ENCODE measurements at places on chromosomes 7 and 10. TPM values are rescaled to one million over a fixed set of nuclear protein-coding genes. Genes with fewer than 3 reads are reported as not detected.

DNA sequence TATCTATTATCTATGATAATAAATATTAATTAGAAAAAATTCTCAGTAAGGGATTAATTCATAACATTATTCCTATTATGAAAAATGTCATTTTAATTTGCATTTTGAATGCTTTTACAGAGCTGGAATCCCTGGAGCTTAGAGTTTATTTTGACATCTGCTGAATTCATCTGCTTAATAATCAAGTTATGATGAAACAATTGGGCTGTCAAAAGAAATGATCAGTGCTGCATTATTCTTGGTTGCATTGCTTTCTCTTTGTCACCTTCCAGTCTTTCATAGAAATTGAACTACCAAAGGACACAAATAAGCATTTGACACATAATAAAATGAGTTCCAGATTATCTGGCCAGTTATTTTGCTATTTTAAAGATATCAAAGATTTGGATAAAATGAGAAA lies 40.0 kb upstream of the MACC1 start:
- DNase-seq = no peak

GRCh38 chr10:48765527-48765926 lies 80.9 kb downstream of the WDFY4 start:
- DNase-seq = no peak

- no peak for DNase-seq
Observed at GRCh38 chr7:76304888-76305375, 2.5 kb downstream of the HSPB1 start.

DNA sequence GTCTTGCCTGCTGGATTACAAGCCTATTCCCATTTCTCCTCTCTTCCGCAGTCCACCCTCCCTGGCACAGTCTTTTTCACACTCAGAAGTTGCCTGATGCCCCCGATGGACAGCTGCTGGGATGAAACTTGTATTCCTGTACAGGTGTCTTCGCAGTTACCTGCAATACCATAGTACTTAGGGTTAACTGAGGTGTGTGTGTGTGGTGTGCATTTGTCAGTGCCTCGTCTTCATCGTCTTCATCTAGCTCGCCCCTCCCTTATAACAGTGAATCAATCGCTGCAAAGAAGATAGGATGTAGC lies 11.0 kb downstream of the NXPH1 start:
- no peak for DNase-seq

DNA sequence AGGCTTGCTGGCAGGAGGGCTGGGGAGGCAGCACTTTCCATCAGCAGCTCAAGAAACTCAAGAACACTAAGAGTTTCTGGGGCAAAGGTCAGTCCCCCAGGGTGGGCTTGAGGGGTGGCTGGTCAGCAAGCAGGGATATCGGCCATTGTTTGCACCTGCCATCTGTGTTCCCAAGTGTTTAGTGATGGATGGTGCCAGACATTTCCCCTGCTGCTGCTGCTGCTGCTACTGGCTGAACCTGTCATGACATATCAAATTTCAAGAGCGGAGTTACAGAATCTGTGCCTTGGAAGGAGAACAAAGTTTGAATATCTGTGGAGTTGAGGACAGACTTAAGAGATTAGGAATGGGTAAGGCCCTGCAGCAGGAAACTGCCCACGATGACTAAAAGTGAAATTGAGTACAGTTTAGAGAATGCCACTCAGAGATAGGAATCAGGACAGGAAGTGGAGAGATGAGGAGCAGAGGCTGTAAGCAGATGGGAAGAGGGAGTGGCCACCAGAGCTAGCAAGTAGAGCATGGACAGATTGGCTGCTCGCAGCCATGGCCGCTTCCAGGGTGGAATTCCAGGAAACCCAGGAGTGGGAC lies 39.2 kb upstream of the PPP1R3C start:
- peak; percentile 48 for DNase-seq

- DNase-seq = peak; percentile 99
Observed at GRCh38 chr7:94657771-94658693, 2.1 kb upstream of the SGCE start.

GRCh38 chr7:73726083-73726466 lies 6.6 kb upstream of the STX1A start:
- DNase-seq = no peak

DNA sequence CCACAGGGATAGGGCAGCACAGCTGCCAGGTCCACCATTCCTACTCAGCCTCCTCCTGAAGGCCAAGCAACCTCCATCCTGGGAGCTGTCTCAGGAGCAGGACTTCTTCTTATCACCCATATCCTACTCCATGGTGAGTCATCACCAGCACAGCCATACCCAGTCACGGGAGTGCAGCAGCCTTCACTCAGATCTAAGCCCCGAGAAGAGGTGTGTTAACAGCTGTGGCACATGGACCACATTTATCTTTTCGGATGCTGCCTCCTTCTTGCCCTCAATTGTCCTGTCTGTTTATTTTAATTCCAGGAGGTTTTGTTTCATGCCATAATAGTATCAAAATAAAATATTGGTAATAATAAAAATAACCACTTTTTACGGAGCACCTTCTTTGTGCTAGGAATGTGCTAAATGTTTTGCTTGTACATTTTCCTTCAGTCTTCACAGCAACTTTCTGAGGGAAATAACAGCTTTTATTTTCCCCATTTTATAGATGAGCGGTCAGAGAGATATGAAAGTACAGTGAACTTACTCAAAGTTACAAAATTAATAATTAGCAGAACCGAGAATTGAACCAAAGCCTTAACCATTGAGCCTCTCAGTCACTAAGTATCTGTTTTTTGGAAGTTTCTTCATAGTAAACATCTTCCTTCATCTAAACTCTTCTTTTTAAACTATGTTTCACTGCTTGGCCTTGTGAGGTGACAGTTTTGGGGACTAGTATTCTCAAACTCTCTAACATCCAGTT lies 2.5 kb upstream of the KEL start:
- DNase-seq = no peak

Gene CYP26C1
- not detected for total RNA-seq

Gene PRSS2
- not detected for total RNA-seq

Gene CTAGE6
- not detected for total RNA-seq
